ENCODE measurements at places on chromosomes 2 and 18.

GRCh38 chr2:147373800-147374422 lies 470.9 kb upstream of the ACVR2A start:
- no peak for DNase-seq

- DNase-seq = no peak
Observed at GRCh38 chr2:138652378-138652777, 127.8 kb downstream of the NXPH2 start.

GRCh38 chr2:8080063-8080462 lies 601.8 kb upstream of the ID2 start:
- DNase-seq = no peak

- DNase-seq = no peak
Observed at GRCh38 chr2:207724113-207724512, 12.7 kb downstream of the CCNYL1 start.

DNA sequence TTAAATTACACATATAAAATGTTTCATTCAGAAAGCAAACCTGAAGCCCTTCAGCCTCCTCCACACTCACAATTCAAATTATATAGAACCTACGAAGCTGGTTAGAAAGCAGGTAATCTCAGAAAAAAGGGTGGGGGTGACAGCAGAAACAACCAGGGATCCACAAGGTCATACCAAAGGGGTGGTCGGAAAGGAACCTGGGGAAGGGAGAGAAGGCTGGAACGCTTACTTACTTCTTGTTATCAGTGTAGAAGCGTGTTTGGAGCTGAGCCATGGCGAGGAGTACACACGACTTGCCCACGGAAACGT lies 316 bp downstream of the WDR12 start:
- no peak for DNase-seq

- DNase-seq = no peak
Observed at GRCh38 chr2:219159771-219160185, 837 bp downstream of the NHEJ1 start.

GRCh38 chr2:217941886-217942728 lies 60.7 kb downstream of the TNS1 start:
- DNase-seq = no peak

GRCh38 chr2:98027538-98027937 lies 31.8 kb upstream of the TMEM131 start:
- DNase-seq = no peak

DNA sequence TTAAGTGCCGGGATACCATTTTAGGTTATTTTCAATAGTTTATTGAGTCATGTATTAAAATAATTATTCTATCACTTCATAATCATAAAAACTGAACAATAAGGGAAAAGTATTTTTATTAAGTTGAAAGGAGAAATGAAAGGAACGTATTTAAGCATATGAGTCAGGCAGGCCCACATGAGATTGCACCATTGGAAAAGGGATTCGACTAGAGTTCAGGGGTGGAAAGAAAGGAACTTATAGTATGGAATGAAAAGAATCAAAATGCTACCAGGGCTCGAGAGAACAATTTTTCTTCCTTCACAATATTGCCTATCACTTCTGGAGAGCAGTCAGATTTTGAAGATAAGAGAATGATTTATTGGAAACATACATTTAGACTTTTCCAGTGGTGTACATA lies 516.5 kb upstream of the NETO1 start:
- DNase-seq = no peak

- DNase-seq = no peak
Observed at GRCh38 chr2:106581755-106582147, 94.6 kb downstream of the CD8B2 start.

GRCh38 chr18:5420906-5421305 lies 122.9 kb downstream of the EPB41L3 start:
- no peak for DNase-seq

DNA sequence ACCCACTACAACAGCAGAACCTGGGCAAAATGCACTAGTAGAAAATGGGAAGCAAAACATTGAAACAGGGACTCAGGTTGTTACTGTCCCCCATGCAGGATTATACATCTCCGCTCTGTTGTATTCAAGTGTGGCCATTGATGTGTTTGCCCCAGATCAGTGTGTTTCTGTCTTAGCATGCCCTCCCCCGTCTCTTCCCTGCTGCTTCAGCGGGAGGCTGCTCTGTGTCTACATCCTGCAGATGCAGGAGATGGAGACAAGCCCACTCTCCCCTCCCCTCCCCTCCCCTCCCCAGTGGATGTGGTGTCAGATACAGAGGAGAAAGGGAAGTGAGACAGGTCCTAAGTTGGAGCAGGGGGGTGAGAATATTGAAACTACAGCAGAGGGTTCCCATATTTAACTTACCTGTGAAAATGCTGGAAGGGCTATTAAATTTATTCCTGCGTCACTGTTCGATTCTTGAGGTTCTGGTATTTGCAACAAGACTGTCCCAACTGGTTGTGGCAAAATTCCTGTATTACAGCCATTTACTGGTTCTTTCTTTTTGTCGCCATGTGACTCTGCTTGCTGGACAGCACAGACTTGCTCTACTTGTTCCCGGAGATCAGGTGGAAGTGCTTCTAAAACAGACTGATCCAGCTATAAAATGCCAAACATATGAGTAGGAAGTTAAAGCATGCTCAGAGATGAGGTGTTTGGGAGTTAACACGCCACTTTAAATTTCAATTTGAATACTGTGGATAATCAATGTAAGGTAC lies 67.0 kb downstream of the EIF5B start:
- no peak for DNase-seq

DNA sequence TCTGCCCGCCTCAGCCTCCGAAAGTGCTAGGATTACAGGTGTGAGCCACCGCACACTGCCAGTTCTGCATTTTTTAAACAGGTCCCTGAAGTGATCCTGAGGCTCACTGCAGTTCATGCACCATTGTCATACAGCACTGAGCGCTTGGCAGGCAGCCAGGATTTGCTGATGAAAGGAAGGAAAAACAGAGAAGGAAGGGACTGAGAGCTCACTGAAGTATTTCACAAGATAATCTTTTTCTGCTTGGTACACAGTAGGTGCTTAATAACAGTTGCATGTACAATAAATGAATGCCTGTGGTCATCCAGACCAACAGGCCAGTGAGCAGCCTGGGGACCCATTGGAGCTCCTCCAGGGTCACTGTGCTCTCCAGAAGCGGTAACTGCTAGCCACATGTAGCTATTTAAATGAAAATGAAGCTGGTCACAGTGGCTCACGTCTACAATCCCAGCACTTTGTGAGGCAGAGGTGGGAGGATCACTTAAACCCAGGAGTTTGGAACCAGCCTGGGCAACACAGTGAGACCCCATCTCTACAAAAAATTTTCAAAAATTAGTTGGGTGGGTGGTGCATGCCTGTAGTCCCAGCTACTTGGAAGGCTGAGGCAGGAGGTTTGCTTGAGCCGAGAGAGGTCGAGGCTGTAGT lies 33.1 kb upstream of the SMAD7 start:
- DNase-seq = no peak

DNA sequence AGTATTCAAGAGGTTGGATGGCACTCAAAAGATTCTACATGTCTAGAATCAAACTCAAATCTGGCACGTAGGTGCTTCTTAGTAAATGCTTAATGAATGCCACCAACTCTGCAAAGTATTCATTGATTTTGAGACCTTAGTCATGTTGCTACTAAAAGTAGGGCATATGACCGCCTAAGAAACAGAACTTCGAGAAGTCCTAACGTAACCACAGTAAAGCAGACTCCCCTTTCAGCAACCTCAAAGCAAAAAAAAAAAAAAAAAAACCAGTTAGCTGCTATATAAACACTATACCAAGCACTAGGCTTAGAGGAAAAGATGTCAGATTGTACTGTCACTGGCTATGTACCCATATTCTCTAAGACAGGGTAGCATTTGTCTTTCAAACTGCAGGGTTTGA lies 33.9 kb downstream of the PTCD3 start:
- no peak for DNase-seq

- no peak for DNase-seq
Observed at GRCh38 chr2:98748292-98749065, 17.5 kb upstream of the MGAT4A start.

GRCh38 chr2:26527726-26528585 lies 50.0 kb upstream of the OTOF start:
- peak; percentile 6 for DNase-seq

- no peak for DNase-seq
Observed at GRCh38 chr2:57936216-57936615, 110.4 kb upstream of the VRK2 start.
